SK-N-SH (cell line): ENCODE measurements at places on chromosomes 5 and 9.

DNA sequence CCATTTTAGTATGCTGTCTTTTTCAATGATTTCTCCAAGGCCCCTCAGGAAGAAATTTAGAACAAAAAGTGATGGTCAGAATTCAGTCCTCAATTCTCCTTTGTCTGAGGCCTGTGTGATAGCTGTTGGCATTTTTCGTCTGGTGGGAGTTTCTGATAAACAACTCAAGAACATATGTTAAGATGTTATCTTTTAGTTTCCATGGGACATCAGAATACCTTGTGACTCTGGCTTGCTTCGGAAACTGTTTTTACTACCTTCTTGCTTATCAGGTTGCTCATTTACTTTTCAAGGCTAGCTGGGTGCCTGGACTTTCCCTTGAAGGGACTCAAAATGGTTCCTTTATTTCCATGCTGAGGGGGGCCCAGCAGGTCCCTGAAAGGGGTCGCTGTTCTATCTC lies 97.2 kb downstream of the INVS start:
- DNase-seq = no peak

DNA sequence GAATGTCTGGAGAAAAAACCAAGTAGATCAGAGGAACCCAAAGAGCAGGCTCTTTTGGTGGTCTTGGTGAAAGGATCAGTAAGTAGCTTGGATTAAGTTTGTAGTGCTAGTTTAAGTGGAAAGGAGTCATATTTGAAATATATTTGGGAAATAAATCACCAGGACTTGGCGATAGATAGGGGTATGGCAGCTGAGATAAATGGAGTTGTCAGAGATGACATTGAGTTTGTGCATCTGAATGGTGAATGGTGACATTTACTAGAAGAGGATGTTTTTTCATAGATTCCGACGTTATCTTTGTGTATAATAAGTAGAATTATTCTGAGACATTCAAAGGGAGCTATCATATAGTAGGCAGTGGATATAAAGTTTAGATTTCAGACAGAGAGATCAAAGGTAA lies 143.6 kb upstream of the RASGRF2 start:
- no peak for DNase-seq

DNA sequence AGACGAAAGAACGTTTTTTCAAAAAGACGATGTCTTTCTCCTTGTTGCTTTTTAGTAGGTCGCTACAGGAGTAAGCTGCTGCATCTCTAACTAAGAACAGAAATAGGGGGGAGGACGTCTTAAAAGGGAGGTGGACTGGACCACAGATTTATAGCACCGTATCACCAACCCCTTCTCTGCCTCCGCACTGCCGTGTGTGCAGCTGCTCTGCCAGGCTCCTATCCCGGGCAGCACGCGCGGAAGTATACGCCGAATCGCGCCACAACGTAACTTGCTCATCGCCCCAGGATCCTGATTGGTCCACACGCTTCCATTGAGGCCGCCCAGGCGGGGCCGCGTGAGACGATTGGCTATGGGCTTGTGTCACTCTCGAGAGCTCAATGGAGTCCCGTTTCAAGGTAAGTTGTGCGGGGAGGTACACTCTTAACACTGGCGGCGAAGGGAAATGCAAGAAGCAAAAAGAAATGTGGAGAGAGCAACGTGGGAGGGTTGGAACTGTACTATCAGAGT lies at the start of gene ELAVL2:
TSS of gene ELAVL2 (minus strand) at position 121 of the 510 bp plus-strand sequence. CDS start 64,006 bp downstream, outside the sequence.
- DNase-seq = peak; percentile 88

GRCh38 chr5:43171926-43172325 lies 20.1 kb upstream of the NIM1K start:
- no peak for DNase-seq

GRCh38 chr5:142777099-142777498 lies 6.9 kb downstream of the ARHGAP26 start:
- no peak for DNase-seq

DNA sequence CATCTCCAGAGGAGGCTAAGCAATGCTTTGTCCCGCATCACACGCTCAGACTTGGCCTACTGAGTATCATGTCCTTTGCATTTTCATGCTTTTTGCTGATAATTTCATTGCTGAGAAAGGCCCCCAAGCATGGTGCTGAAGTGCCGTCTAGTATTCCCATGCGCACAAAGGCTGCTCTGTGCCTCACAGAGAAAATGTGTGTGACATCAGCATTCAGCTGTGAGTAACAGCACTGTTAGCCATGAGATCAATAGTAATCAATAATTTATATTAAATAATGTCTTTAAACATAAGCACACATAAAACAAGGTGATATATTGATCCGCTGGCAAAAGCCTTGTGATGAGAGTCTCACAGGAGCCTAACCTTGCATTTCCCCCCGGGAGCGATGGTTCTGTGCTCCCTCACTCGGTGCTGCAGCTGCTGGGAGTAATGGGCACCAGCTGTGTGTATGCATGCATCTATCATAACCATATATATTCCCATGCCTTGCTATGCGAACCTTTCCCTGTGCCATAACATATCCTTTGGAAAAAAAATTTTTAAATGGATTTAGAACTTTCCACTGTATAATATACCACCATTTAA lies 50.4 kb upstream of the RNF130 start:
- DNase-seq = no peak

DNA sequence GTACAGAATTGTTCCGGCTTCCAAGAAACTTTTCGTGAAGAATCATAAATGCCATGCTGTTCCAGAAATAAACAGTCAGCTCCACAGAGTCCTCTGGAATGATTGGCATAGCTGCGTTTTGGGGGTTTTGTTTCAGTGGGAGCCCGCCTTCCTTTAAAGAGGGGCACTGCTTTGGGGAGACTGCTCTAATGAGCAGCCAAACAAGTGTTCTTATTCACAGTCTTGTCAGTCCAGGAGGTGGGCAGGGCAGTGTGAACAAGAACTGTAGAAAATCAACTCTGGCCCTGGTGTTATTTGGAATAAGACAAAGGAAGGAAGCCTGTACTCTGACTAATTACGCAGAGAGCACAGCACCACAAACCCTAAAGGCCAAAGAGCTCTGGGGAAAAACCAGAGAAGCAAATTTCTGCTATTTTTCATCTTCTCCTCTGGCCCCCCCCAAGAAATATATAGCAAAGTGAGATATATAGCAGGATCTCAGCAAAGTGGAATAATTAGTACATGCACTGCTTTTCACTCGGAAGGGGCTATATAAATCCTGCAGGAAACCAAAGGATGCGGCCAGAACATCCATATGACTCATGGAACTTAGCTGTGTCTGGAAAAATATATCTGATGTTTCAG lies 92.9 kb downstream of the GLDC start:
- DNase-seq = no peak

DNA sequence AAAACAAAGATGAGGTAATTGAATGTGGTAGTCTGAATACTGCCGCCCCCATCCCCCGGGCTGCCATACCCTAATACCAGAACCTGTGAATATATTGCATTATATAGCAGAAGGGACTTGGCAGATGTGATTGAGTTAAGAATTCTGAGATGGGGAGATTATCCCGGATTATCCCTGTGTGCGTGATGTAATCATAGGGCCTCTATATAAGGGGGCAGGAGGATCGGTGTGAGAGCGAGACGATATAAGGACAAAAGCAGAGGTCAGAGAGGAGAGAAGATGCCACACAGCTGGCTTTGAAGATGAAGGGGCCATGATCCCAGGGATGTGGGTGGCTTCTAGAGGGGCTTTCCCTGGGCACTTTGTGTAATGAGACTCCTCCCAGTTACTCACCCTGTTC lies 101.7 kb upstream of the TLE1 start:
- DNase-seq = no peak

DNA sequence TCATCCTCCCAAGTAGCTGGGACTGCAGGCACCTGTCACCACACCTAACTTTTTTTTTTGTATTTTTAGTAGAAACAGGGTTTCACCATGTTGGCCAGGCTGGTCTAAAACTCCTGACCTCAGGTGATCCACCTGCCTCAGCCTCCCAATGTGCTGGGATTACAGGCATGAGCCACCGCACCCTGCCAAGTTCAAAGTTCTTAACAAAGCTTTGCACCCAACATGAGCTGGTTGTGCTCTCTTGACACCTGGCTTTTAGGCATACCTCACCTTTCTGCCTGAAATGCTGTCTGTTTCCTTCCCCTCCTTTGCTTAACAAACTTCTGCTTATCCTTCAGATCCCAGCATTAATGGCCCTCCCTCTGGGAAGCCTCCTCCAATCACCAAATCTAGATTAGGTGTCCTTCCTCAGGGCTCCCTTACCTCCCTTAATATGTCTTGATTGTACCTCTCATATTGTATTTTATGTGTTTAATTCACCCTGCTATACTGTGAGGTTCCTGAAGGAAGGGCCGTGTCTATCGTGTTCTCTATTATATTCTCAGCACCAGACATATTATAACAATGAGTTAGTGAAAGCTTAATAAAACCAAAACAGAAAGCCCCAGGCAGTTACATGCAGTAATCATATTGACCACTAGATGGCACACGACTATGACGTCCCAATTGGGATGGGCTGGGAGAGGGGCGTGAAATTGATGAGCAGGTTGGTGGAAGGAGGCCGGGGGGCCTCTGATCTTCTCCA lies 62.9 kb upstream of the PPARGC1B start:
- peak; percentile 69 for DNase-seq

DNA sequence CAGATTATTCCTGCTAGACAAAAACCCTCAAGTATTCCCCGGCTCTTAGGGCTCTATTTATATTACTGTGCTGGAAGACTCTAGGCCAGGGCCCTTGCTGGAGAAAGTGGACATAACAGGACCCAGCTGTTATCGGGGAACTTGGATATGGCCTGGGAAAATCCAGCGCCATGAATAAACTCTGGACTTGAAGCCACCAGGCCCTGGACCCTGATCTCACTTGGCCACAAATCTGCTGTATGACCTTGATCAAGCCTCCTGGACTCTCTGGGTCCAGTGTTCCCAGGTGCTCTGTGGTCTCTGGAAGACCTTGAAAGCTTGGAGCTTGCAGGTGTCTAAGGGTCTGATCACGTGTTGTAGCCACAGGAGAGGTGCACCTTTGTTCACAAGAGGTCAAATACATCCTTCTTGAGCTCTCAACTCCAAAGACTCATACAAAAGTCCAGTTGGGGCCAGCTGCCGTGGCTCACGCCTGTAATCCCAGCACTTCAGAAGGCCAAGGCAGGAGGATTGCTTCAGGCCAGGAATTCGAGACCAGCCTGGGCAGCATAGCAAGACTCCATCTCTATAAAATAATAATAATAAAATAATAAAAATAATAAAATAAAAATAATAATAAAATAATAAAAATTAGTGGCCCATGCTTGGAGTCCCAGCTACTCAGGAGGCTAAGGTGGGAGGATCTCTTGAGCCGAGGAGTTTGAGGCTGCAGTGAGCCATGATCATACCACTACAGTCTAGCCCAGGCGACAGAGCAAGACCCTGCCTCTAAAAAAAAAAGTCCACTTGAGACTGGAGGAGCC lies 26.5 kb downstream of the COL27A1 start:
- no peak for DNase-seq

- no peak for DNase-seq
Measured at GRCh38 chr9:87236546-87236945, 261.1 kb upstream of the DAPK1 start.

DNA sequence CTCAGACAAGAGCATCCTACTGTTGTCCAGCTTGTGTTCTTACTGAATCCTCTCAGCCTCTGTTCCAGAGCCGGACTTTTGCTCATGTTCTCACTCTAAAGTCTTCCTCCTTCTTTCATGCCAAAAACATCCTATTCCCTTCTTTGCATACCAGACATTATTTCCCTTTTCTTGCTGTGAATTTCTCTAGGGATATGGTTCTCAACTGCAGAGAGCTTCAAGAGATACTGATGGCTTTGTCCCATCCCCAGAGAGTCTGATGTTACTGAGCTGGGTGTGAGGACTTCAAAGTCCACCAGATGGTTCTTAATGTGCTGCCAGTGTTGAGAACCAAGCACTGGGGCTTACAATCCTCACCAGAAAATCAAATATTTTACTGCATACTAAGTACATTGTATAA lies 98.6 kb upstream of the FER start:
- no peak for DNase-seq

DNA sequence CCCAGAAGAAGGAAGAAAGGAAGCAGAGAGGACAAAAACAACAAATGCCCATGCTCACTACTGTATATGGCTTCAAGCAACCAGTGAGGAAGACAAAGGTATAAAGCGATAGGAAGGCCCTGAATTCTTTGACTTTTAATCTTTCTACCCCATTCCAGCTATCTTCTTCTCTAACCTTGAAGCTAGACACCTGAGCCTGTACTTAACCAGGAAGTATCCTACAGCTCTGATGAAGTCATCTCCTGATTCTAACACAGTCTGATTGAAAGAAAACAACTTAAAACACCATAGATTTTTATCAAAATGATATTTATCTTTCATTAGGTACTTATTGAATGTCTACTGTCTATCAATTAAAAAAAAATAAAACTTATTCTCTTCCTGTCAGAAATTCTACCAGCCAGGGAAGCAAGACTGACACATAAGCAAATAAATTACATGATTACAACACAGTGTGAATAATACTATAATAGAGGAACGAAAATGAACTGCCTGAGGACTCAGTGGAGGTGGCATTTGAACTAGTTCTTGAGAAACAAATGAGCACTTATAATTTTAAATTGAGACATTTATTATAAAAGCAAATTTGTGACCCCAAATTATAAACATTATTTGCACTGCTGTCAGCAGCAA lies 123.3 kb upstream of the ELL2 start:
- no peak for DNase-seq

- no peak for DNase-seq
Measured at GRCh38 chr5:114953565-114953964, 216.1 kb downstream of the TRIM36 start.

- no peak for DNase-seq
Measured at GRCh38 chr5:116209166-116209565, 124.3 kb downstream of the COMMD10 start.

- no peak for DNase-seq
Measured at GRCh38 chr9:5712651-5713390, 83.9 kb downstream of the RIC1 start.

- no peak for DNase-seq
Measured at GRCh38 chr5:61991430-61991829, 314.6 kb upstream of the KIF2A start.

DNA sequence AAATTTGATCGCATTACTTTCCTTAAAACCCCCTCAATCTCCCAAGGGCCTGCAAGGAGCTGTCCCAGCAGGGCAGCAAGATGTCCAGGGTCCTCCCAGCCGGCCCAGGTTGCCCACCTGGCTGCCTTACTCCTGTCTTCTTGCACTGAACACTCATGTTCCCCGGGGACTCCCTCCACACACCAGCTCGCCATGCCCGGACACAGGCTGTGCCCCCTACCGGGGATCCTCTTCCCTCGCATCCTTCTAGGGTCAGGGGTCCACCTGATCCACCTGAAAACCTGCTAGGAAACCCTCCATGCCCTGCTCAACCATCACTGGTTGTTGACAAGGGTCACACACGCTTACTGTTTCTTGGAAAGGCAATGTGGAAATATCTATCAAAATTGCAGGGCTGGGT lies 172.0 kb upstream of the MSX2 start:
- DNase-seq = no peak

DNA sequence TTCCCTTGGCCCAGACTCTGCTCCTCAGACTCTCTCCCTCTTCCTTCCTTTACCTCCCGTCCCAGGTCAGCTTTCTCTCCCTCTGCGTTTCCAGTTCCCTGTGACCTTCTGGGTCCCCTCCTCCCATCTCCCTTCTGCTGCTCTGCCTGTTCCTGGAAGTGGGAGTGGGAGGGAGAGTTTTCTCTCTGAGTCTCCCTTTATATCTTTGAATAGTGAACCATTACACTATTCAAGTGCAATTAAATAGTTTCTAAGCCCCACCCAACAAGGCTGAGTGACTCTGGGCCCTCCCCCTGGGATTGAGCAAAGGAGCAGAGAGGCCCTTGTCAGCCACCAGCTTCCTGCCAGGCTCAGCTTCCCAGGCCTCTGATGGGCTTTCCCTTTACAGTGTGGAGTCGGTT lies 34.8 kb downstream of the THBS4 start:
- no peak for DNase-seq

- no peak for DNase-seq
Measured at GRCh38 chr5:114311968-114312367, 49.9 kb upstream of the KCNN2 start.
